Activated T-helper 2 cell treated with anti-CD3 and anti-CD28 coated beads, Interferon-gamma antibody, Interleukin-2, Interleukin-4, amounts not matched to agents 10 μg/mL and 5 μg/mL and 100 μg/mL, durations not matched to agents 14 hours and 24 hours and 36 hours (primary cell): ENCODE measurements at places on chromosomes 1 and 21. TPM values are rescaled to one million over a fixed set of nuclear protein-coding genes. Genes with fewer than 3 reads are reported as not detected.

DNA sequence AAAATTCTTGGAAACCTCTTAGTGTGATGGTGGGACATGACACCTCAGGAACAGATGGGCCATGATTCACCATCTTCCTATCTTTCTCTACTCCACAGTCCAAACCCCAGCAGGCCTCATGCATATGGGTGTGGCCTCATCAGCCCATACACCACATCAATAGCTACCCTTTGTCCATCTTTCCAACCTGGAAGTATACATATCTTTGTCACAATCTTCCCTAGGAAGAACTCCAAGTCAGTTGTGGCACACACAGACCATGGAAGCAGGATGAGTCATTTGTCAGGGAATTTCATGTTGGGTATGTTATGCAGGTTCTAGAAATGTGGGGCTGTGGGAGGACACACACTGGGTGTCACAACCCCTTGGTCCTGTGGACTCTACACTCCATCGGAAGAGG, 30.5 kb upstream of the CLCA4 start:
- DNase-seq: no peak

DNA sequence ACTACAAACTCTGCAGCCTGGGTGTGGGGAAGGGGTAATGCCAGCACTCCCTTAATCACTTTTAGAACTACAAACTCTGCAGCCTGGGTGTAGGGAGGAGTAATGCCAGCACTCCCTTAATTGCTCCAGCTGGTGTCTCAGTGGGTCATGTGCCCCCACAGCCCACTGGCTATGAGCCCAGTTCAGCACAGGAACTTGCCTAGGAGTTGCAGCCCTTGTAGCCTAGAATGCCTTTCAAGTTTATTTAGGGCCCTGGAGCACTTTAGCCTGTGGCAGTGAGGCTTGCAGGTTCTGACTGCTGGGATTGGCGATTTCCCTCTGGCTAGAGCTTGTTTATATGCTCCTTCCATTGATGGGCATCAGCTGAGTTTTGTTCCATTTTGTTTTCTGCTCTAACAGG, 17.1 kb downstream of the VN1R5 start:
- no peak for DNase-seq

- DNase-seq: no peak
Measured at GRCh38 chr1:31346785-31347184, 26.1 kb downstream of the FABP3 start.

The PEF1 gene
- total RNA-seq: 56.5 and 61.5 TPM in 2 replicates

The UBE4B gene
- total RNA-seq: 37.2 and 37.7 TPM in 2 replicates

DNA sequence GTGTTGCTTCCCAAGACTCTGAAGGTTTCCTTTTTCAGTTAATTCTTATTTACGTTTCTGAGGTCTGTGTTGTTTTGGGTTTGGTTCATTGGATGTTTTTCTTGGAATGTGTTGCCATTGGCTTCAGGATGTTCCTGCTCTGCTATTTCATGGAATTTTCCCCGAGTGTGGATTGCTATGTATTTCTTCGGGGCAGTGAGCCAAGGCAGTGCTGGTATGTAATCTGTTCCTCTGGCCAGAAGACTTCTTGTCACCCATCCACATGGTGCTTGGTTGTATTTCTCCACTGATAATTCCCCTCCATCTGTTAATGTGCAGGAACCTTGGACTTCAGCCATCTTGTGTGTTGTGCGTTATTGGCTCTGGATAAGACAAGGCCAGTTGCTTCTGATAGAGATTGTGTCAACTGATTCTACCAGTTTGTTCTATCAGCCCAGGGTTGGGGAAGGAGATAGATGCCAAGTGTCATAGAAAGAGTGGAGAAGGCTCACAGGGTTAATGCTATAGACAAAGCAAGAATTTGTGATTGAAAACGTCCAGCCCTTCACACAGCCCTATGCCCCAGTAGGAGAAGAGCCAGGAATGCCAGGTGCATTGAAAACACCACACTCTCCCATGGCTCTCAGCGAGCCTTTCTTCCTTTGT, 505.2 kb downstream of the PLPP3 start:
- DNase-seq: no peak

DNA sequence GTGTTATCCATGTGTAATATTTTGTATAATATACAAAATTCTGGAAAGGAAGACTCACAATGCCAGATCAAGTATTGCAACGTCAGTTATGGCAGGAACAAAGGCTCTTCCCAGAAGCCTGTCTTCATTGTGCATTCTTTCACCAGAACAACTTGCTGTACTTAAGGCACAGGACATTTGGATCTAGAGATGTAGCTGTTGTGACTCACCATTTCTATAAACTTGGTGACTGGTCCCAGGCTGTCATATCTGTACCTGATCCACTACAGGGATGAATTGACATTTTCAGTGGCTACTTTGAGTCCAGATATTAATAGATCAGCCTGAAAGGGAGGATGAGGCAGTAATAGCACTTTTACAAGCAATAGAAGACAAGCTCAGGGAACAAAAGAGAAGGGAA, 299.8 kb downstream of the DISC1 start:
- DNase-seq: no peak

The PDPN gene
- total RNA-seq: not detected in 2 replicates

GRCh38 chr1:22376976-22377375, 74.7 kb upstream of the ZBTB40 start:
- no peak for DNase-seq

GRCh38 chr1:55338448-55338820, 123.3 kb upstream of the USP24 start:
- DNase-seq: no peak
